Stimulated activated naive CD8-positive, alpha-beta T cell treated with anti-CD3 and anti-CD28 coated beads, Interleukin-15, Interleukin-2, amounts not matched to agents 100 U/mL and 50 U/mL, for 24 hours (primary cell): ENCODE measurements at places on chromosomes 5 and 9.

DNA sequence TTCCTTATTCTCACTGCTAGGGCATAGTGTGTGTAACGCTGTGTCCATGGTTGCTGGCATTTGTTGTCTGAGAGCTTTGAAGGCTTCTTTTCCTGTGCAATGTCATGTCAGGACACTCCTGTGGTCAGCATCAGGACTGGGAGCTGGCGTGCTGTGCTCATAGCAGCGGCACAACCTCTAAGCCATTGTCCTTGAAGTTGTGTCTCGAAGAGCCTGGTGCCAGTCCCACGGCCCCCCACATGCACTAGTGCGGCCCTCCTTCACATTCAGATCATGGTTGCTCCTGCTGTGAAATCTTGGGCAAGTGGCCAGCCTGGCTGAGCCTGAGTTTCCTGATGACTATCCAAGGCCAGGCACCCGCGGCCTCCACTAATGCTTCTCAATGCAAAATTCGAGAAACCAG is 32.4 kb downstream of the PDZD2 start:
- no peak for DNase-seq

DNA sequence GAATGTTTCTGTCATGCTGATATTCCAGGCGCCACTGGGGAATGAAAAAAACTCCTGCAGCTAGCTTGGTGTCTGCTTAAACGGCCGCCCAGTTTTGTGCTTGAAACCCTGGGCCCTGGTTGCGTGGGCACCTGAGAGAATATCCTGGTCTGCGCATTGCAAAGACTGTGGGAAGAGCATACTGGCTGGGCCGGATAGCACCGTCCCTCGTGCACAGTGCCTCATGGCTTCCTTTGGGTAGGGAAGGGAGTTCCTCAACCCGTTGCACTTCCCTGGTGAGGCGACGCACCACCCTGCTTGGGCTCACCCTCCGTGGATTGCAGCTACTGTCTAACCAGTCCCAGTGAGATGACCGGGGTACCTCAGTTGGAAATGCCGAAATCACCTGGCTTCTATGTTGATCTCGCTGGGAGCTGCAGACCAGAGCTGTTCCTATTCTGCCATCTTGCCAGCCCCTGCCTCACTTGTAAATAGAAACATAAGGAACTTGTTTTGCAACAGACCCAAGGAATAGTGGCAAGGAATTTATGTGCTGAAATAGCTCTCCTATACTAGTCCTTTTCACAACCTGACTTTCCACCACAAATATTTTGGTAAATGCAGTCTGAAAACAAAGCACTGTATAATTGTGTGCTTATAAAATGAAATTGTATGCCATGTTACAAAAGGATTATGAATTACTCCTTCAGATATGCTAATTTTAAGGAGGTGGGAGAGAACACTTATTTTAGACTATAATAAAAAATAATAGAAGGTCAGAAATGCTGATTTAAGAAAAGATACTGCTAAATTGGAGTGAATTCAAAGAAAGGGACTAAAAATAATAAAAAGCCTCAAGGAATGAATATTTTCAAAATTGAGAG is 90.3 kb downstream of the ADAMTSL1 start:
- no peak for DNase-seq

GRCh38 chr9:113516840-113517577 is 53.5 kb downstream of the RGS3 start:
- DNase-seq, result peak; percentile 82

DNA sequence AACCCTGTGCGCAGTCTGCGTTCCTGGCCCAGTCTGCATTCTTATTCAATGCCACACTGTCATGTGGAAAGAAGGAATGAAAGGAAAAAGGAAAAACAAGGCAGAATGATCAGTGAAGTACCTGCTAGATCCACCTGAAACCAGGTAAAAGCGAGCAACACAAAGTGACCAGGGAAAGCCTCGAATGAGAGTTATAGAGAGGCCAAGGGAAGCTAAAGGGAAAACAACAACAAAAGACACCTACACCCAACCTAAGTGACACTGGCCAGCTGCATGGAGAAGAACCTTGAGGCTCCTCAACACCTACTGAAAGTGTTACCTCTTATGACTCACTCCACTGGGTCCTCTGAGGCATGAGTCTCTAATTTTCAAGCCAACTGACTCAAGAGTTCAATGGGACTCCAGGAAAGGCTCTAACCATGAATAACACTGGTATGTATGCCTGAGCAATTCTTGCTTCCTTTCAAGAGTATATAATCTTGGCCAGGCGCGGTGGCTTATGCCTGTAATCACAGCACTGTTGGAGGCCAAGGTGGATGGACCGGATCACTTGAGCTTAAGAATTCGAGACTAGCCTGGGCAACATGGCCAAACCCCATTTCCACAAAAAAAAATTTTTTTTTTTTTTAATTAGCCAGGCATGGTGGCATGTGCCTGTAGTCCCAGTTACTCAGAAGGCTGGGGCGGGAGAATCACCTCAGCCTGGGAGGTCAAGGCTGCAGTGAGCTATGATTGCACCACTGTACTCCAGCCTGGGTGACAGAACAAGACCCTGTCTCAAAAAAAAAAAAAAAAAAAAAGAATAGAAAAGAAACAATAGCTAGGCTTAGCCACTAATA is 29.0 kb downstream of the MTMR12 start:
- no peak for DNase-seq

DNA sequence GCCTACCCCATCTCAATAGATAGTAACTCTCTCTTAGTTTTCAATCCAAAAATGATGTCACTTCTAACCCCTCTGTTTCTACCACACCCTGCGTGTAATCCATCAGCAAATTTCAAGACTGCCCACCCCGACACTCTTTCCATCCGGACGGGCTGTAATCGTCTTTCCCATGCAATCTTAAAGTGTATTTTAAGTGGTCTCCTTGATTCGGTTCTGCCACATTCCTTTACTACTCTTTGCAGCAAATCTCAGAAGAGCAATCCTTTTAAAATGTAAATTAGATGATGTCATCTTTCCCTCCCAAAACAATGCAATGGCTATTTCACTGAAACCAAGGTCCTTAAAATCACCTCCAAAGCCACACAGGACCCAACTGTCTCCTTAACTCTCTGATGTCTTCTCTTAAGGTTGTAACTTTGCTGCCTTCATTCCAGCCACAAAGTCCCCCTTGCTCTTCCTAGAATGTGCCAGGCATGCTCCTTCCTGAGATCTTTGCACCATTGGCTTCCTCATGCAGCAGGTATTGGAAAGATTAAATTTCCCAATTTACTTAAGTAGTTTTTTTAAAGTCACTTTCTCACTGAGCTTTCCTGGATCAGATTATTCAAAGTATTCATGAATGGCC is 932.5 kb upstream of the WWC1 start:
- DNase-seq, result no peak

- no peak for DNase-seq
Observed at GRCh38 chr5:51449026-51449425, 65.8 kb downstream of the ISL1 start.

- peak; percentile 62 for DNase-seq
Observed at GRCh38 chr9:99822109-99822805, 572 bp downstream of the NR4A3 start.

GRCh38 chr5:107876261-107876660 is 205.5 kb upstream of the EFNA5 start:
- no peak for DNase-seq

DNA sequence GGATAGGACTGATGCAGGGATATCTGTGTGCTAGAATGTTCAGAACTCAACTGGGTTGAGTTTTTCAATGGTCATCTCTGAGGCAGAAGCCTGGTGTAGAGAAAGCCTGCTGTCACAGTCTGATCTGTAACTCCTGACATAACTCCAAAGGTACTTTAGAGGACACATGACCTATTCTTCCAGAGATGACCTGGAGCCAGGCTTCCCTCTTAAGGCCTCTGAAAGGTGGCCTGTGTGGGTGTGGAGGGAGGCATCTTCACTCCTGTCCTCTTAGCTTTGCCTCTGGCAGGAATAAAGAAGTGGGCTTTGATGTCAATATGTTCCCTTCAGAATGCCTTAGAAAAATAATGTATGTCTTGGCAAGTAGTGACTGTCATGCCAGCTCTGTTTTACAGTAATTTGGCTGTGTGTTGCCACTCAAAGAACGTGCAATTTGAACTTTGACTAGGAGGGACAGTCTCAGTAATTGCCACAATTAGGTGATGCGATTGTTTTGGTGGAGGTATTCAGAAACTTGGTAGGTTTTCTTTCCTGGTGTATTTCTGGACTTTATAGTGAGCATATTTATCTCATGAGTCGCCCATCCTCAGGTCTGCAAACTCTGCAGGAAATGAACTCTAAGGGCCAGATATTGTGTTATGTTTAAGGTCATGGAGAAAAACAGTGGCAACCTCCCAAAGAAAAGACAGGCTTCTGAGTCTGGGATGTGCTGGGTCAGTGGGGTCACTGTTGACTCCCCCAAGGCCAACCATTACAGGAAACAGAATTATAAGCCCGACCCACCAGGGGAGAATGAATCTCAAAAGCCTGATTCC is 3.2 kb upstream of the C5orf63 start:
- no peak for DNase-seq

- no peak for DNase-seq
Observed at GRCh38 chr5:58710871-58711270, 128.0 kb downstream of the RAB3C start.

DNA sequence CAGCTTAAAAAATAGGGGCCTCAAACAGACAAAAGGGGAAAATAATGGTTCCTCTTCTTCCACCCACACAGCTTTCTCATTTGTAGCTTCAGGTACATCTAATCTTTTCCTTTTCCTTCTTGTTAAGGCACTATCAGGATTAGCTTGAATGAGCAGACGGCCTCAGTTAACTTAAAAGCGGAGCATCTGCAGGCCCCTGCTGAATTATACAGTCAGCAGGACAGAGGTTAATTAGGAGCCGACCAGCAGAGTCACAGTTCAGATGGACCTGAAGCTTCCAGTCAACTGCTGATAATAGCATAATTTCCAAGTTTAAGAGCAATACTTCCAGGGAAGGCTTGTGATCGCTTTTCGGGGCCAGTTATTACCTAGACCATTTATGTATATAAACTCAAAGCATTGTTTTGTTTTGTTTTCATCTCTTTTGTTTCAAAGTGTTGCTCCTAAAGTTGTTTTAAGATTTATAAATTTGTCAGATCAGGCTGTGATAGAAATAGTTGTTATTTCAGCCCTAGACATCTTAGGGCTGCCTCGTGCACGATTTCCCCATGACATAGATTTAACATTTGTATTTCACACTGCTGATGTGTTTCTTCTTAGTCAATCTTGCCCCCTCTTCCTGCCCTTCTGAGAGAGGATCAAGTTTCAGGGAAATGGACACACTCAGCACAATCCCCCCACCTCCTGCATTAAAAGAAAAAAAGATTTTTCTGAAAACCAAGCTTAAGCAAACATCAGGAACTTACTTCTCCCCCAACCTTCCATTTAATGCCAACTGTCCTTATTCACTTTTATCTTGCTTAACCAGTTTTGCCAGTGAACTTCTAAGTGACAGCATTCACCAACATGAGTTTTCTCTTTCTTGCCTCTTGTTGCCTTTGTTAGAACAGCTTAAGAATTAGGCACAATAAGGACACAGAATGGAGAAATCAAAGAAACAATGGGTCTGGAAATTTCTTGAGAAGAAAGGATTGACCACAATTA is 449.8 kb downstream of the ARHGEF28 start:
- DNase-seq, result no peak

GRCh38 chr9:126327714-126328185 is 1.1 kb downstream of the MVB12B start:
- no peak for DNase-seq

DNA sequence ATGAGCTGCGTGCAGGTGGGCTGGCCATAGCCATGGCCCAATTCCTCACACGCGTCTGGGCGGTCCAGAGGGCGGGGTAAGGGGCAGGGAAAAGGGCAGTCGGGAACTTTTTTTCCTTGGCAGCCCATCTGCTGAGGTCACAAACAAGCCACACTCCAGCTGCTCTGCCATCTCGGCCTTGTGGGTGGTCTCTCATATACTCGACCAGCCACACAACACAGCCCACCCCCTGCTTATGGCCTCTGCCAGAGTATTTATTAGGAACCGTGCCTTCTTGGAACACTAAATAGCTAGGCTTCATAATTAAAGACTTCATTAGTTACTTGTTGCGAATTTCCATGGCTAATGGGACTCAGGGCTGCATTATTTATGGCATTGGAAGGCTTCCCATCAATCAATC is 98.5 kb upstream of the LHFPL2 start:
- no peak for DNase-seq
